ENCODE measurements at places on chromosomes 11 and 22.
A peak's percentile ranks its signal among the peaks of the same experiment; 100 is the strongest.

DNA sequence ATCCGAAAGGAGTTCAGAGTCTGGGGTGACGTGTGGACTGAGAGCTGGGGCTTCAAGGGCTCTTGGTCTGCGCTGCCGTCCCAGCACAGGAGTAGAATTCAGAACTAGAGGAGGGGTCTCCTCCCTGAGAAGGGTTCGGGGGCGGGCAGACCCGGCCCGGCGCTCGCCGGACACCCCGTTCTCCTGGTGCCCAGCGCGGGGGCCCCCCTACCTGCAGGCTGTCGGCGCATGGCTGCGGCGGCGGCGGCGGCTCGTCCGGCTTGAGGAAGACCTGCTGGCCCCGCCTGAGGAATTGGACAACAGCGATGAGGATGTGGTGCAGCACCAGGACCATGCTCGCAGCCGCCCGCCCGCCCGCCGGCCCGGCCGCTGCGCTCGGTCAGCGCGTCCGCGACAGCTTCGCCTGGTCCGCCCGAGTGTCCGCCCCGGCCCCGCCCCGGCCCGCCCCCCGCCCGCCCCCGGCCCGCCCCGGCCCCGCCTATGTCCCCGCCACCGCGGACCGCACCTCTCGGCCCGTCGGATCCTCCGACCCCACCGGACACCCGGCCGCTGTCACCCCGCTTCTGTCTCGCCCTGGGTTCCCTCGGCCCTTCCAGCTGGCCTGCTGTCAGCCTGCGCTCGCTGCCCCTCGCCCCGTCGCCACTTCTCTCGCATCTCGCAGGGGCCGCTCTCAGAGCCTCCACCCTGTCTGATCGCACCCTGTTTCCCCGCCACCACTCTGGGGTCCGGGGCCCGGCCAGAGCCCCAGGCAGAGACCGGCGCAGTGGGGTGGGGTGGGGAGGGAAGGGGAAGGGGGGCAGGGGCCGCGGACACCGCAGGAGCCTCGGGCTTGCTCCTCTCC lies 32.0 kb downstream of the PDE2A start:
- no peak for DNase-seq

DNA sequence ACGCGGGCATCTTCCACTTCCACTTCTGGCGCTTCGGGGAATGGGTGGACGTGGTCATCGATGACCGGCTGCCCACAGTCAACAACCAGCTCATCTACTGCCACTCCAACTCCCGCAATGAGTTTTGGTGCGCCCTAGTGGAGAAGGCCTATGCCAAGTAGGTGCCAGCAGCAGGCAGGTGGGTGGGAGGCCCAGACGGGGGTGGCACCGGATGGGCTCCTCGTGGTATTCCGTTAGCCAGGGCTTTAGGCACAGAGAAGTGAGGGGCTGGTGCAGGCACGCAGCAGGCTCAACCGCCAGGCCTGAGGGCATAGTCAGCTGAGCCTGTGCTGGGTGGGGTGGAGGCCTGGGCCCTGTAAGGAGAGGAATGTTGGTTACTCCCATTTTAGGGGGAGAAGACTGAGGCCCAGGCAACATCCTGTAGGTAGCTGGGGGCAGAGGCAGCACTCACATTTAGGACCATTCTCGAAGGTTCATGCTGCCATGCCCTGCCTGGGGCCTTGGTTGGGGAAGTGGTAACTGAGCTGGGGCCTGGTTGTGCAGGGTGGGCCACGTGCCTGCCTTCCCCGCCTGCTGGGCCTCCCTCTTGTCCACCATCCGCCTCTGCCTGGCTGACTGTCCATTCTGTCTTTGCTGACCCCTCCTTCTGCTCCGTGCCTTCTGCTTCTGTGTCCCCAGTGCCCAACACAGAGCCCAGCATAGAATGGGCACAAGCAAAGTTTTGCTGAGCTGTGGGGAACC lies 10.2 kb downstream of the OMP start:
- DNase-seq = no peak

- DNase-seq = no peak
Measured at GRCh38 chr11:115760461-115761320, 256.5 kb upstream of the CADM1 start.

GRCh38 chr11:116691771-116692177 lies 81.0 kb downstream of the BUD13 start:
- peak; percentile 25 for DNase-seq

GRCh38 chr22:44386386-44387035 lies 73.8 kb upstream of the SHISAL1 start:
- no peak for DNase-seq

DNA sequence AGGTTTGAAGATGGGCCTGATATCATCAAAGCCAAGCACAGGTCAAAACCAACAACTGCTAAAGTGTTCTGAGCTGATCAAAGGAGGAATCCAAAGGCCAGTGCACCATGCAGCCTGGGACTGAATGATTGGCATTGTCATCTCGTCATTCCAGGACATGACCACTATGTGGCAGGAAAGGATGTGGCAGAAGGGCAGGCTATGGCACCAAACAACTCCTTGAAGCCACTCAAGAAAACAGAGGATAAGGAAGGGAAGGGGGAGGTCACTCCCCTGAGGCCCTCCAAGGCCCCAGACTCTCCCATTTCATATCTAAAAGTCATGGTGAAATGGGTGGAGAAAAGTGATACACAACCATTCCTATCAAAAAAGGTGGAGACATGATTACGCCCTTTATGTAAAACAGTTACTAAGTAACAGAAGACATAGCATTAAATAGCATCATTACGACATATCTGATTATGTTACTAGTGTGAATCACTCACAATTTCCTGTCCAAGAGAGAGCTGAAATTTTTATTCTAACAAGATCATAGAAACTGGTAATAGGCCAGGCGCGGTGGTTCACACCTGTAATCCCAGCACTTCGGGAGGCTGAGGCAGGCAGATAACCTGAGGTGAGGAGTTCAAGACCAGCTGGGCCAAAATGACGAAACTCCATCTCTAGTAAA lies 49.3 kb downstream of the AHNAK start:
- no peak for DNase-seq

GRCh38 chr22:36853407-36854099 lies 7.3 kb upstream of the NCF4 start:
- DNase-seq = peak; percentile 88

DNA sequence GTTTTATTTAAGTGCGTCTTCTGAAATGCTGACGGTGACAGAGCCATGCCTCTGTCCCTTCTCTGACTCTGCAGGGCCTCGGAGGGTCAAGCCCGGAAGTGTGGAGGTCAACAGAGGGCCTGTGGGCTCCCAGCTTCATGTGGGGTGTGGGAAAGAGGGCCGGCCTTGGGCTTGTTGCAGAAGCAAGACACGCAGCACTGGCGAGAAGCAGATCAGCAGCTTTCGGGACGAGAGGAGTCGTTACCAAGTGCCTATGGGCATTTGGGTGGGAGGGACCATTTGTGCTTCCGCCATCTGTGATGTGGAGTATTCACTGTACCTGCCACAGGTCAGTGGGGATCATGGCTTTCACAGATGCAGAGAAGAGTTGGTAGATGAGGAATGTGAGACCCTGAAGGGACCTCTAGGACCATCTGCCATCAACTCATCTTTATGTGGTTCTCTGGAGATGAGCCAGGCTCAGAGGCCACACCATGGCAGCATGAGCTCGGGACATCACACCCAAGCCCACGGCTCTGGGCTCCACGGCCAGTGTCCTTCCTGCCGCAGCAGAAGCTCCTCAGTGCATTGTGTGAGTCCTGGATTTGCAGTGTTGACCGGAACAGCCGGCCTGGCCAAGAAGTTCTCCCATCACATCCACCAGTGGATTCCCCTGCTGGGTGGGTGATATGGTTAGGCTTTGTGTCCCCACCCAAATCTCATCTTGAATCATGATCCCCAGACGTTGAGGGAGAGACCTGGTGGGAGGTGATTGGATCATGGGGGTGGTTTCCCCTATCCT lies 590.7 kb downstream of the TBC1D22A start:
- DNase-seq = no peak

- DNase-seq = no peak
Measured at GRCh38 chr22:19807914-19808872, 46.5 kb downstream of the GNB1L start.

- no peak for DNase-seq
Measured at GRCh38 chr11:126317756-126318573, 14.1 kb downstream of the DCPS start.

- DNase-seq = no peak
Measured at GRCh38 chr11:93613231-93613831, 48.2 kb upstream of the CEP295 start.

- no peak for DNase-seq
Measured at GRCh38 chr11:27864611-27865010, 164.4 kb upstream of the BDNF start.

Data from activated CD4-positive, alpha-beta T cell treated with anti-CD3 and anti-CD28 coated beads, Interleukin-2, amount 50 U/mL, for 24 hours (primary cell).